Activated CD4-positive, CD25-positive, alpha-beta regulatory T cell treated with anti-CD3 and anti-CD28 coated beads, Interleukin-2, amount 50 U/mL, for 24 hours (primary cell): ENCODE measurements at places on chromosomes 12 and 14.

- ATAC-seq: peak; percentile 6
Measured at GRCh38 chr14:105197211-105197641, 16.1 kb upstream of the NUDT14 start.

DNA sequence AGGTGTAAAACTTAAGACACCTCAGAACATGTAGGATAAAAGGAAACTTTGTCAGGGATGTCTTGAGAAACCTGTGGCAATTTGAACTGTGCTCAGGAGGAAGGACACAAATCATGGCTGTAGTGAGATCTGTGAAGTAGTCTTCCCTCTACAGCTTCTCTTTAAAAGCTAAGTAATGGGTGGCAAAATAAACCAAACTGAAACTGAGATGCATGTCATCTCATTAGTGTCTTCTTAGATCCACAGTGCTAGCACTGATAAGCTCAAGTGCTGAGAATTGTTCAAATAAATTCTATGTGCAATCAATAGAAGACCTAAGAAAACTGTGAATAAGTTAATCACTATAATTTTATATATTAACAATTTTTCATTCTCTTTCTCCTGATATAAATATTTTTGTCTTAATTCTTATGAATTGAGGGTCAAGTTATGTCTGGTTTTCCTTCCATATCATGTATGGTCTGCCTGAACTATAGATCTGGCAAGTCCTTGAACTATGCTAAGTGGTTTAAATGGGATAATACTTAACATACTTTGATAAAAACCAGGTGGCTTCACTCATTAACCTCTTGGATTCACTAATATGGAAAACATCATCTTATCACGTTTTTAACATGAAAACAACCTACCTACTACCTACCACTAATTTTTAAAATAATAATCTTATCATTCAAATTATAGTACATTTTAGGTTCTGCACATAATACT lies 27.2 kb downstream of the SYT1 start:
- ATAC-seq: no peak

DNA sequence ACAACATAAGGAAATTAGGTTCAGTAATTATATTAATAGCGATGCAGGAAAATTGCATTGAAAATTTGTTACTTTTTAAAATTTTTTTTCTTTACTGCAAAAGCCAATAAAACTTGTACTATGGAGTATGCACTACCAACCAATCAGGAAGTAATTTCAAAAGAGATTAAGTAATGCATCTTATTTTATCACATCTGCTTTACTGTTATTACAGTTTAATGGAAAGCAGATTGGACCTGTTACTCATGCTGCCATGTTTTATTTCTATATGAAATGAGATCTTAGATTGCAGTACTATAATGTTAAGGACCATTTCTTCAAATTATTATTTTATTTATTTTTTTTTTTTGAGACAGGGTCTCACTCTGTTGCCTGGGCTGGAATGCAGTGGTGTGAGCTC lies 1.7 kb upstream of the STRN3 start:
- no peak for ATAC-seq

DNA sequence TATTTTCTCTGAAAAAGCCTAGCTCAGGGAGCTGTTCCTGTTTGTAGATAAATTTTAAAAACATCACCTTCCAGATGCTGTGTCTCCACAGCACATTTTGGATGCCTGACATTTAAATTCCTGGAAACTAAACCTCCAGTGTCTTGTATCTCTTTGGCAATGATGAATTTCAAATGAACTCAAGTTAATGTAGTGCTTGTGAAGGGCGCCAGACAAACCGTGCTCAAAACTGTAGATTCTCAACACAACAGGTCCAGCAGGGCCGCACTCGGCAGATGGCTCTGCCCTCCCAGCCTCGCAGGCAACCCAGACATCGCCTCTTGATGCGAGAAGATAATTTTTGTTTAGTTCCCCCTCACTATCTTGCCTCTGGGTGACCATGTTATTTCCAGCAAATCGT lies 432.9 kb downstream of the VRK1 start:
- no peak for ATAC-seq

DNA sequence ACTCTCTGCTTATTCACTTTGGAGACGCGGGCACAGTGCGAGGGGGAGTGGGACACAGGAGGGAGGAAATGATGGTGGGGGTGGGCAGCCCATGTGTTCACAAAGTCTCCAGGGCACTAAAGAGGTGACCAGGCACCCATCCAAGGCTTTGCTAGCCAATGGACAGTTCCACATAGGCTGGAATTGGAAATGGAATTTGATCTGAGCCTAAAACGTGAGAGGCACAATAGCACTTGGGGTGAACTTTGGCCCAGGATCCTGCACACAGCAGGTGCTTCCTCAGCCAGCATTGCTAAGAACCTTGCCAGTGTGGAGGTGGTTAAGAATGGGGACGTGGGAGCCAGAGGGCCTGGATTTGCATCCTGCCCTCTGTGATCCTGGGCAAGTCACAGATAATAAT lies 193.8 kb downstream of the CHST11 start:
- no peak for ATAC-seq
